ENCODE measurements at places on chromosomes 1 and 21. TPM values are rescaled to one million over a fixed set of nuclear protein-coding genes. Genes with fewer than 3 reads are reported as not detected.

The ADAM30 gene
- not detected for total RNA-seq

The NR0B2 gene
- 13.0 TPM for total RNA-seq

The OVAAL gene
- not detected for total RNA-seq

The NCAM2 gene
- 9.1 TPM for total RNA-seq

The ACTRT2 gene
- not detected for total RNA-seq

The MEGF6 gene
- total RNA-seq, result 2.6 TPM

The PKLR gene
- total RNA-seq, result not detected
